ENCODE measurements at places on chromosomes 5 and 9.

GRCh38 chr9:114989600-114990410, 59.4 kb upstream of the TNFSF8 start:
- DNase-seq, result peak; percentile 27

DNA sequence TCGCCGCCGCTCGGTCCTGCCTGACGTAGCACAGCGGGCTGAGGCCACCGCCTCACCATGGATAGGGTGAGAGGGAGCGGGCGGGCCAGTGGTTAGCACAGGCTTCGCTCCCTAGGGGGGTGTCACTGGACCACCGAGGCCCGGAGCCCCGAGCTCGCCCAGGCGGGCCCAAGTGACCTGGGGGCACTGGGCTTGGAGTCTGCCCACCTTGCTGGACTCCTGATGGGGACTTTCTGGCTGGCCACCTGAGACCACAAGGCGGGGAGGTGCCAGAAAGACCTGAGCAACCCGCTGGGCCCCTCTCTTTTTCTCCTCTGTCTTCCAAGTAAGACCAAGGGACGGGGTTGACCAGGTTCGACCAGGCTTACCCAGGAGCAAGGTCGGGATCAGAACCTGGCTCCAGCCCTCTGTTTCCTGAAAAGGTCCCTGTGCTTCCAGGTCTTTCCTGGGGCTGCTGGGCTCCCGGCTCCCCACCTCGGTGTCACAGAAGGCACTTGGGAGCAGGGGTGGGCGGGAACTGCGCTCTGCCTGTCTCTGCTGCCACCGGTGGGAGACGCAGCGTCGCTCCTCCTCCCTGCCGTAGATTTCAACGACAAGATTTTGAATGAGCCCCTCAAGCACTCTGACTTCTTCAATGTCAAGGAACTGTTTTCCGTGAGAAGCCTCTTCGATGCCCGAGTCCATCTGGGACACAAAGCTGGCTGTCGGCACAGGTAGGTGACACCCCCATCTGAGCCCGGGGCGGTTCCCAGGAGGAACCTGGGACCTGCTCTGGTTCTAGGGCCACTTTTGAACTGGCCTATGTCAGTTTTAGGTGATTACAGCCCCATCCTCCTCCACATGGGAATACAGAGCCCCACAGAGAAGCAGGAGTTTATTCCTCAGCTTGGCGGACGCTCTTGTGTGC, 1.0 kb downstream of the MRPS2 start:
- DNase-seq, result peak; percentile 86

DNA sequence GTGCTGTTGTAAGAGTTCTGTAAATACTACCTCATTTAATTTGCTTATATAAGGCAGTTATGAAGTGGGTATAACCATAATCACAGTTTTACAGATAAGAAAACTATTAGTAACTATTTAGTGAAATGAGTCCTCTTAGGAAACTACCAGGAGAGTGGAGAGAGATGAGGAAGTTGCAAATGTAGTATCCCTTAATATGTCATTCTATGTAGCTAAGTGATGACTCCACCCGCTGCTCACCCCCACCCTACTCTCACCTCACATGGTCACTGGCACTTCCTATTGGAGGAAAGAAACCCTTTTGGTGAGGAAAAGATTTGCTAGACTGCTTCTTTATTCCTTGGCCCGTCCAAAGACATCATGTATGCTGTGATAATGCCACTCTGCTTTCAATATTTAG, 241.8 kb upstream of the SLC24A2 start:
- no peak for DNase-seq

DNA sequence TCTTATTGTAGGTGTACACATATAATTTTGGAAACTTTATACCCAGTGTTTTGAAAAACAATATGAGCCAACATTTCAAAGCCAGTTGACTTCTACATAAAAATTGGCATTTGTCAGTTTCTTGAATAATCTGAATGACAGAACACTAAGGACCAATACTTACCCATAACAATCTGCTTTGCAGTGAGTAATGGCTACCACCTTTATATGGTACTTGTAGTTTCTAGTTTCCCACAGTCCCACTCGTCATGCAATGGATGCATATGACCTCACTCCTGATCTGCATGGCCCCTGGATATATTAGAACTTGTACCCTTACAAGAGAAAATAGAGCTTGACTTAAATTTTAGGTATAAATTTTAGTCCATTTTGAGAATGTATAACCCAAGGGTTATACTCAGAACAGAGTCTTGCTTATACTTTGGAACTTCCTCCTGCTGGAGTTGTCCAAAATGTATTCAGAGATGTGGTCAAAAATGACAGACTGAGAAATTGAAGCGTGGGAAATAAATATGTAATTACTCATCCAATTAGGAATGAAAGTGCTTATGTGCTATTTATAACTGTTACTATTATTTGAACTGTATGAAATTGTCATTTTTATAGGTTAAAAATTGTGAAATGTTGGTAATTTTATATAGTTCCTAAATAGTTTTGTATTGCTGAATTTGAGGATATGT, 19.5 kb downstream of the XRCC4 start:
- no peak for DNase-seq

- no peak for DNase-seq
Observed at GRCh38 chr5:142829801-142830220, 59.6 kb downstream of the ARHGAP26 start.

GRCh38 chr5:88833371-88834130, 49.4 kb downstream of the MEF2C start:
- DNase-seq, result no peak

All from GM20000 (cell line).